Jurkat, Clone E6-1 (cell line): ENCODE measurements at places on chromosomes 6 and 20.

DNA sequence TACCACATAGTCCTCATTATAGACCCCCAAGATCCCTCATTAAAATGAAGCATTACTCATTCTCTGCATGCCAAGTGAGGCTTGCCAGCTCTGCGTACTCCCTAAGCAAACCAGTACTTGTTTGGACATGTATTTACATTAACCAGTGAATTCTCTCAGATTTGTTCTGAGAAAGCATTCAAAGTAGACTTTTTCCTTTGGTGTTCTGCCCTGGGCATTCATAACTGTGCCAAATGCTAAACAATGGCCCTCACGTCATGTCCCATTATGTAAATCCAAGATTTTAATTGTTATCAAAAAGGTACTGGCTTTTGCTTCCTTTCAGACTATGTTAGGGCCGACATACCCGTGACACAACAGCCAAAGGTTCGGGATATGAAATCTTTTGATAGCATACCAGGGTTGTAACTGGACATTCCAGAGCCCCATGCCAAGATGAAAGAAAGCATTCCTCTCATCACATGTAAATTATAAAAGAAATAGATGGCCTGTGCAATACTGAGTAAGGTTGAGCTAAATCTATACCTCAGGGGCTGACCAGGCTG, 164.2 kb downstream of the ADAT2 start:
- no peak for DNase-seq

DNA sequence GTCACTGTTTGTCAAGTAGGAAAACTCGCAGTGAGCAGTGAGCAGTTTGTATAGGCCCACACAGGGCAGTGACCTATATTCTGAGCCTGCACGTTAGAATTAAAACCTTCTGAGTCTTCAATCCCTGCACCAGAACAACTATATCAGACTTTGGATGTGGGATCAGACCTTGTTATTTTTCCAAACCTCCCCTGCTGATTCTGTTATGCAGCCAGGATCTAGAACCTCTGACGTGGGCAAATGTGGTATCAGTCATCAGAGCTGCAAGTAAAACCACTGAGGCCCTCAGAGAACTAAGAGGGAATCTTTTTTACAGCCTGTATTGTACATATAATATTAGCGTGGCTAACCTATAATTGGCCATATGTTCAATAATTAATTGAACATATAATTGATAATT, 32.0 kb upstream of the AKAP7 start:
- no peak for DNase-seq

DNA sequence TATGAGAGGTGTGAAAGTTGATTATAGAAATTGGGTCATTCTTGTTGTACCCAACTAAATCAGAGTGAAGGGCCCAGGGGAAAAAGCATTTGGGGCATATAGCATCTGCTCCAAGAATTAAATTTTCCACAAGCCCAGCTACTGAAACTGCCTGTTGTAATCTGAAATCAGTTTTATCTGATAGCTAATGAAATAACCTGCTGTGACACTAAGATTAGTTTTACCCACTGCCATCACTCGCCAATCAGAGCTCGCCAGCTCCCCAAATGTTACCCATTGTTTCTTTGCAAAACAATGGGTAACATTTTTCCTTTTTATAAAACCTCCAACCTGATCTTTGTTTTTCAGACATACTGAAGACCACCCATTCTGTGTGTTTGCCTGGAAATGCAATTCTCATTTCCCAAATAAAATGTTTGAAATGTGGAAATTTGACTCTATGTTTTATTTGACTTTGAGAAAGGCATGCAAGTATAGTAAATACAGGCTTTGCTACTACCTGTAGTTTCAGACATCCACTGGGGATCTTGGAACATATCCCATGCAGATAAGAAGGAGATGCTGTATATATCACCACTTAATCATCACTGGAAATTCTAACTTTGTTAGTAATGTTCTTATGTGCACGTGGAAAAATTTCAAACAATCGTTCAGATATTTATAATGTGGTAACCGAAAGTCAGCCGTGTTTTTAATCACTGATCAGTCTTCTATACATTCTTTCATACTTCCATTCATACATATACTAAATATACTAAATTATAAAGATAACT, 6.3 kb upstream of the AHI1 start:
- DNase-seq: no peak

GRCh38 chr6:130715058-130715457, 112.1 kb upstream of the SMLR1 start:
- no peak for DNase-seq

GRCh38 chr20:25005661-25006060, 13.1 kb upstream of the APMAP start:
- no peak for DNase-seq

DNA sequence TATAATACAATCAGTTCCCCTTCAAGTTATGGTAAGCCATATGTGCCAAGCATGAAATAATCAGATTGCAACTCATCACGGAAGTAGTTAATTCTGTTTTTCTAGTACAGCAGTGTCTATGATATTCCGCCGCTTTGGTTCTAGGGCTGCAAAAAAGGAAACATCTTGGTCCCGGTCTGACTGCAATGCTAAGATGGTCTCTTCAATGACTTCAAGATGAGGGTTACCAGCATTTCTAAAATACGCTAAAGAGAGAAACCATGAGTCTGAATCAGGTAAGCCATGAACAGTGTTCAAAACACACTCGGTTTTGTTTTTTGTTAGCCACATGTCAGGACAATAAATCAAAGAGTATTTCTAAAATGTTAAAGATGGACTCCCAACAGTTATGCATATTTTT, 3.2 kb upstream of the ANKRD60 start:
- DNase-seq: no peak

- DNase-seq: no peak
Observed at GRCh38 chr20:361561-361960, 14.7 kb downstream of the NRSN2 start.

DNA sequence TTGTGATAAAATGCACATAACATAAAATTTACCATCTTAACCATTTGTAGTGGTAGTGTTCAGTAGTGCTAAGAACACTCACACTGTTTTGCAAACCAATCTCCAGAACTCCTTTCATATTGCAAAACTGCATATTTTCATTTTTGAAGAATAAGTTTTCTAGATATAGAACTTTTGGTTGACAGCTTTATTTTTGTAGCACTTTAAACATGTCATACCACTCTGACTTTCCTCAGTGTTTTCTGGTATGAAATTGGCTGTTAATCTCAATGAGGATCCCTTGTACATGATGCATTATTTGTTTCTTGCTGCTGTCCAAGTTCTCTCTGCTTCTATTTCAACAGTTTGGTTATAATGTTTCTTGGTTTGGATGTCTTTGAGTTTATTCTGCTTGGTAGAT, 45.1 kb upstream of the MICB start:
- DNase-seq: no peak

- no peak for DNase-seq
Observed at GRCh38 chr6:15026832-15027231, 219.0 kb upstream of the JARID2 start.

- DNase-seq: peak; percentile 65
Observed at GRCh38 chr6:6697620-6698019, 109.1 kb downstream of the LY86 start.

GRCh38 chr6:139303185-139303584, 11.4 kb upstream of the TXLNB start:
- no peak for DNase-seq

- DNase-seq: no peak
Observed at GRCh38 chr20:50130995-50131394, 18.0 kb upstream of the UBE2V1 start.

DNA sequence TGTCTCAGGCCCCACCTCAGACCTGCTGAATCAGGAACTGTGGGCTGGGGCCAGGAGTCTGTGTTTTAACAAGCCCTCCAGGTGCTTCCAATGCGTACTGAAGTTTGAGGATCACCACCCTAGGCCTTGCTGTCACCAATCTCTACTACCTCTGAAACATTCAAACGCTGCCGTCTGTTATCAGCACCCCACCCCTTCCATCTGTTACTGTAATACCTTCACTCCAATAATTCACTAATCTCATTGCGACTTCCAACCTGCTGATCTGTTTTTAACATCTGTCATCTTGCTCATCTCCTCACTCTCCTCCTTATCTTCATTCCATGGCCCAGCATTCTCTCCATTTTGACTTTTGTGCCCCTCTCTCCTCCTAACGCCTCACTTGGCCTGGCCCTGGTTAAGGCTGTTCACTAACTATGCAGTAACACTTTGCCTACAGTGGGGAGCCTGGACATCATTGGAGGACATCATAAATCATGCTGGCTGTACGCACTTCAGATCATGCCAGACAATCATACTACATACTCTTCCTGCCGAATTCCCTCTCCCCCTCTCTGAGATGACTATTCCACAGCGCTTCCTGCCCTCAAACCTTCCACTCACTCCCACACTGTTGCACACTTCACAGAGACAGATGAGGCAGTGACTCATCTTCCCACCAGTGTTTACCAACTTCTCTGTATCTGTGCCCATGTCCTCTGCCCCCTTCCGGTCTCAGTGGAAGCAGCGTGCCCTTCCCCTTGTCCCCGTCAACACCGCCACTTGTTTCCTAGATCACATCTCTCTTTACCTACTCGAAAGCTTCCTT, 3.0 kb upstream of the GUCA1B start:
- no peak for DNase-seq

GRCh38 chr6:9485992-9486391, 928.9 kb downstream of the TFAP2A start:
- no peak for DNase-seq

DNA sequence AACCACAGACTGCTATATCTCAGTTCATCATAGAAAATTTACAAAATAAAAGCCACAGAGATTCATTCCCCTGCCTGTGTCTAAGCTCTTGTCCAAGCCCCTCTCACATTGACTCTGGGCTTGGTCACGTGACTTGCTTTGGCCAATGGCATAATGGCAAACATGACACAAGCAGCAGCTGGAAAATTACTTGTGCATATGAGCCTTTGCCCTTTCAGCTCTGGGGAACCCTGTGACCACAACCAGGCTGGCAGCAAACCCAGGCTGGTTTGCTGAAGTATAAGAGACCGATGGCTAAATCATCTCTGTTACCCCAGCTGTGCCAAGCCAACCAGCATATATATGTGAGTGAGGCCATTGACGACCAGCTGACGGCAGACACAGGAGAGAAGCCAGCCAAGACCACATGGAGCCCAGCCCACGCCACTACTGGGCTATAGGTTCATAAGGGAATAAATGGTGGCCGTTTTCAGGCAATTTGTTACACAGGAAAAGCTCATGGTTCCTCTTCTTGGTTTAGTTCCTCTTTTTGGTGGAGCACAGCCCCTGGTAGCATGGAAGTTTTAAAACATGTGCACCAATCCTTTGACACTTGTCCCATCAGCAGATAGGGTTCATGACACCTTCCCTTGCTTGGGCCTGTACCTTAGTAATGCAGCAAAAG, 31.8 kb upstream of the RSPO4 start:
- DNase-seq: no peak

- DNase-seq: no peak
Observed at GRCh38 chr6:33439956-33440648, 14.3 kb upstream of the ZBTB9 start.

DNA sequence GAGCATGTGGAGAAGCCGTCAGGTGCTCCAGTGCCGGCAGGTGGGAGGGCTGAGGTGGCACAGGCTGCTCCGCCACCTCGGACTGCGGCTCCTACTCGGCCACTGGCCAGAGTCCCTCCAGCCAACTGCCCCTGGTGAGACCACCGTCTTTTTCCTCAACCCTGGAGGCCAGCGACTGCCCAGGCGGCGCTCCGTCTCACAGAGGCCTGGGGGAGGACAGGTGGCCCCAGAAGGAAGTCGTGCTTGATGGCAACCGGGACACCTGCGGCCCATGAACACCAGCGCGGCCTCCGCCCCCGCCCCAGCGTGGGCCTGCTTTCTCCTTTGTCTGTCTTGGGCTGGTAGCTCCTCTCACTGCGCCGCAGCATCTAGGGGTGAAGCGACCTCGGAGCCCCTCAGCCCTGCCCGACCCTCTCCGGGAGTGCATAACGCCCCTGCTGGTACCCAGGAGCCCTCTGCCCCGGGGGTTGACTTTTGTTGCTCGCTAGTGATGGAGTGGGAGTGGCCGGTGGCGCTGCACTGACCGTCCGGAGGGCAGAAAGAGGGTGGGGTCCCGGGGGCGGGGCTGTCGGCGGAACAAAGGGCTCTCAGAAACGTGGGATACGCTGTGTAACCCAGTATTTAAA, 706 bp upstream of the TUBB2B start:
- no peak for DNase-seq

DNA sequence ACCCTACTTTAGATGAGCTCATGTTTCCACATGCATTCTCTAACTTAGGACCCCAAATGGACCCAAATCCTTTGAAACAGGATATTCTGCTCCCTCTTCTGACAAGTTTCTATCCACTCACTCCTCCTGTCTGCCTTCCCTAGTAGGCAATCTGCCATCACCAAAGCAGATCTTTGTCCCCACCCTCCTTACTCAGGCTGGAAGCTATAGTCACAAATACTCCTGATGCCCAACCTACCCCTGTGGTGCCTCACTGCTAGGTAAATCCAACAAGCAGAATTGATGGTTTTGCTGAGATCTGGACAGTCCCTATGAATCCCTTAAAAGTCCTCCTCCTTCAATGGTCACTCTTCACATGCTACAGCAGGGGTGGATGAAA, 21.7 kb downstream of the ELOVL5 start:
- no peak for DNase-seq

- DNase-seq: no peak
Observed at GRCh38 chr6:49713346-49713745, at the start of gene CRISP2. TSS of gene CRISP2 (minus strand) at chr6:49713543. CDS start at chr6:49709196, 4,347 bp downstream.

DNA sequence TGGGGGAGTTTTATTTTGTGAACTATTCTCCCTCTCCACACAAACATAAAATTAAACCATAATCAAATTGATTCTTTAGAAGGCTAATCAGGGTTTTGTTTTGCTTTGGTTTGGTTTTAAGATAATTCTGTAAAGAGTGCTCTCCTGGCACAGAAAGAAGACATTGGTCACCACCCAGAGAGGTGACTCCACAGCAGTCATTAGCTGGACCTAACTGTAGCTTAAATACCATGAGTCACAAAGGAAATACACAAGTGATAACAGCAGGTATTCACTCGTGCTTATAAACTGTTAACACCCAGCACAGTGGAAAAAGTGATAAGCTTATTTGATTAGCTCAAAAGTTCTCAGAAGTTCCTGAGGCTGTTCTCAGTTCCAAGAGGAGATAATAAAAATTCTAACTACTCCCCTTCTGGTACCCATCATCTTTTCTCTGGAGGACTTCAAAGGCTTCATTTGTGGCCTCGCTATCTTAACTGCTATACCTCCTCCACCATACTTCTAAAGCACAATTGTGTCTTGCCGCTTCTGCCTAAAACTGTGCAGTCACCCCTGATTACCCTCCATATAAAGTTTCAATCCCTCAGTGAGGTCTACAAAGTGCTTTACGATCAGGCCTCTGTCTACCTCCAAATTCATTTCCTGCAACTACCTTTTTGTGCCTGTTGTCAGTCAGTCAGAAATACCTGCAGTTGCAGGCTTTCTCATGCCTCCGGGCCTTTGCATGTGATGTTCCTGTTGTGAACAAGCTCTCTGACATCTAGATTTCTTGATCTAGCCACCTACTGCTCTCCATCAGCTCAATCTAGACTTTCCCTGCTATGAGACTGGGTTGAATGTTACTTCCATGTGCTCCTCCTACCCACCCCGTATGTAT, 201.1 kb downstream of the SAMD5 start:
- DNase-seq: no peak

DNA sequence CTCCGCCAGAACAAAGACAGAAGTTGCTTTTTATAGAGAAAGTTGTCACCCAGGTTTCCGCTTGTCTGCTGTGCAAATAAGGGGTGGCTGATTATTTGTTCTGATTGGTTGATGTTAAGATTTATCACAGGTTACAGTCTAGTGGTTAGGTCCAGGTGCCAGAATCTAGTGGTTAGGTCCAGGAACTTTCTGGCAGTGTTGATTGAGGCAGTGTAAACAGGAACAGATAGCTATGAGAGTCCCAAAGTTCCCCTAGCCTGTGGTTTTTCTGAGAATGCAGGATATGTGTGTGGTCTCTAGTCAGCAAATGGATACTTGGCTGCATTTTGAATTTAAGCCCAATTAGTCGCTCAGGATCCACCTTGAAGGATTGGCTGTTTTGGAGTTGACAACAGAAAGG, 148.0 kb downstream of the TMEM200A start:
- peak; percentile 63 for DNase-seq
